ENCODE measurements at places on chromosomes 1 and 21. TPM values are rescaled to one million over a fixed set of nuclear protein-coding genes. Genes with fewer than 3 reads are reported as not detected.

- no peaks in the 10 kb centered on the region for H3K27me3 ChIP-seq
- DNase-seq, result no peak
- no peak overlapping the region for H3K27ac ChIP-seq
- H3K36me3 ChIP-seq, result no peaks in the 10 kb centered on the region
- no peaks in the 10 kb centered on the region for H3K4me1 ChIP-seq
Observed at GRCh38 chr21:45870421-45870820, 111.1 kb upstream of the COL6A1 start.

GRCh38 chr1:240739754-240740153 lies 127.8 kb upstream of the GREM2 start:
- H3K27me3 ChIP-seq, result no peaks in the 10 kb centered on the region
- no peaks in the 10 kb centered on the region for H3K36me3 ChIP-seq
- no peak overlapping the region for H3K27ac ChIP-seq
- H3K4me1 ChIP-seq, result no peaks in the 10 kb centered on the region

DNA sequence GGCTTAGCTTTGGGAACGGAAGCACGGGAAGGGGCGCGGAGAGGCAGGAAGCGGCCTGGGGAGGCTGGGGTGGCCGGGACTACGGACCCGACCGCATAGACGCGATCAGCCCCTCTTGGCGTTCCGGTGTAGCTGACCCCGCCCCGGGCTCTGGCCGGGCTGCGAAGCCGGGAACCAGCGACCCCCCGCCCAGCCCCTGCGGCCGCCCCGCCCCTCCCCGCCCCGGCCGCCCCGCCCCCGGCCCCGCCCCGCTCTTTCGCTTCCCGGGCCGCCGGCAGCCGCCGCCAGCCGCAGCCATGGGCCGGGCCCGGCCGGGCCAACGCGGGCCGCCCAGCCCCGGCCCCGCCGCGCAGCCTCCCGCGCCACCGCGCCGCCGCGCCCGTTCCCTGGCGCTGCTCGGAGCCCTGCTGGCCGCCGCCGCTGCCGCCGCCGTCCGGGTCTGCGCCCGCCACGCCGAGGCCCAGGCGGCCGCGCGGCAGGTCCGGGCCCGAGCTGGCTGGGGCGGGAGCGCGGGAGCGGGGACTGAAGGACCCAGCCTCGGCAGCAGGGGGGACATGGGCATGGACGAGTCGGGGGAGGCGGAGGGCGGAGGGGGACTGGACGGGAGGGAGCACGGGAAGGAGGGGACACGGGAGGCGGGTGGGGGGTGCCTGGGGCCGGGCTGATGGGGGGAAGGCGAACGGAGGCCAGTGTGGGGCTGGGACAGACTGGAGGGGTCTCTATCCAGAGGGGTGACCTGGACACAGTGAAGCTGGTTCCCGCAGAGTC lies at the start of gene SELENON:
Gene SELENON, plus strand, starts transcription at position 259 of the 768 bp plus-strand sequence. Its CDS starts 38 bp downstream, at position 297.
- no peaks in the 10 kb centered on the region for H3K27me3 ChIP-seq
- H3K4me3 ChIP-seq, result peak within 1 kb of the TSS; percentile 50
- no peaks in the 10 kb centered on the region for H3K36me3 ChIP-seq
- DNase-seq, result peak; percentile 68

DNA sequence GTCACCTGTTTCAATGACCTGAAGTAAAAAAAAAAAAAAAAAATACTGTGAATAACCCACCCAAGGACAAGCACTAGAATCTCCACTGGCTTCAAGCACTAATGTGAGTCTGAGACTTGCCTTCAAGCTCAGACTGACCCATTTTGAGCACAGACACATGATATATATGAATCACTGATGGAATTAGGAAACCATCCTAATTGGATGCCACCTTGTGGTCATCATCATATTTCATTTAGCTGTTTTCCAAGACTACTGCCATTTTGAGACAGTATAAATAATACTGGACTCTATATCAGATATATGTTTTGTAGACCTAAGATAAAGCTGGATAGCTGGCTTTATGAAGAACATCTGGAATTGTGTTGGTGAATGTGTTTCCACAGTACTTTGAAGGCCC lies 1232.0 kb downstream of the KCNT2 start:
- H3K27ac ChIP-seq, result no peak overlapping the region
- no peaks in the 10 kb centered on the region for H3K4me1 ChIP-seq
- no peaks in the 10 kb centered on the region for H3K27me3 ChIP-seq
- no peak overlapping the region for H3K4me3 ChIP-seq
- H3K36me3 ChIP-seq, result no peaks in the 10 kb centered on the region

Gene AGO4
- 10.2 TPM for total RNA-seq

DNA sequence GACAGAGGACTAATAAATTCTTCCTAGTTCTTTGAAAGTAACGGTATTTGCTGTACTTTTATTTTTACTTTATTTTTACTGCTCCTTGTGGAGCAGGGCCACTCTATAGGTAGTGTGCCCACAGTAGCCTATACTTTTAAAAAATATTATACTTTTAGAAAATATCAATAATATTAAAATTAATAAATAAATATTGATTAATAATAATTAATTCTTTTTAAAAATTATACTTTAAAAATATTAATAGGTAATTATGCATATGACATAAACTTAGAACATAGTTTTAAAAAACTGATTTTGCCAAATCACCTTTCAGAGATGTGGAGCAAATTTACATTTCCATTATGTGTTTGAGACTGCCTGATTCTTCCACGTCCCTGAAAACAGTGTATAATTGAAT lies 30.8 kb downstream of the ZBED6 start:
- DNase-seq, result no peak
- H3K27me3 ChIP-seq, result no peaks in the 10 kb centered on the region
- no peak overlapping the region for H3K27ac ChIP-seq
- no peaks in the 10 kb centered on the region for H3K4me1 ChIP-seq

- H3K4me1 ChIP-seq, result no peaks in the 10 kb centered on the region
- DNase-seq, result no peak
- no peaks in the 10 kb centered on the region for H3K27me3 ChIP-seq
- no peaks in the 10 kb centered on the region for H3K36me3 ChIP-seq
Observed at GRCh38 chr1:78375996-78376395, 114.8 kb upstream of the PTGFR start.

Gene ALDH9A1
- 148 TPM for total RNA-seq

Gene CHI3L1
- total RNA-seq, result 42.9 TPM

Gene UHMK1
- total RNA-seq, result 44.3 TPM

- no peak overlapping the region for H3K4me3 ChIP-seq
- DNase-seq, result no peak
- H3K27ac ChIP-seq, result no peak overlapping the region
- H3K36me3 ChIP-seq, result no peaks in the 10 kb centered on the region
- H3K27me3 ChIP-seq, result no peaks in the 10 kb centered on the region
- peaks cover 9% of the 10 kb centered on the region for H3K4me1 ChIP-seq
Observed at GRCh38 chr21:45580576-45581321, 38.5 kb upstream of the SLC19A1 start.

DNA sequence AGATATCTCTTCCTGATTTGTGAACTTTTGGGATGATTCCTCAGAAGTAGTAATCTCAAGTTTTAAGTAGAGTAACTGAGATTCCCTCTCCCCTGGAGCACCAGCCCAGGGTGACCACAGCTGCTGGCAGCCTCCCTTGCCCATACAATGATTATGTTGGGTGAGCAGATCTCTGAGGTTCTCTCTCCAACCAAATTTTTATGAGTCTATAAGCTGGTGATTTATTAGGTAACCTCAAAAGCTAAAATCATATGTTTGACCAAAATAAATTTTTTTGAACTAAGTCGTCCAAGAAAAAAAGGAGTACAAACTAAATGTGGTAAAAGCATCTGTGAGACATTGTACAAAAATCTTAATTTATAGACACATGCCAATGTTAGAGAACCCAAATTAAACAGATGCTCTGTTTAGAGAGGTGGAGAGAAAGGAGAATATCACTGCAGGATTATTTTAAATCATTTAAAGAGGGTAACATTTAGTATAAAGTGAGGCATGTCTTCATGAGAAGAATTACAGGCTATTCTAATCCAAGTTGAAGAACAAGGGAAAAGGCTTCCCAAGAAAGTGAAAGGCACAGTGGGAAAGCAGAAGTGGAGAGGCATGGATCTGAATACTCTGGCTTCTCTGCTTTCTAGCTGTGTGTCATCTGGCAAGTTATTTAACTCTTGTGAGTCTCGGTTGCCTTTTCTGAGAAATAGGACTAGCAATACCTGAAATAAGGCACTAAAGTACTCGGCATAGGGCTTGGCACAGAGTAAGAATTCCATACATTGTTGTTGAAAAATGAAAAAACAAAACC lies 2.5 kb downstream of the AKNAD1 start:
- no peak overlapping the region for H3K4me3 ChIP-seq
- no peaks in the 10 kb centered on the region for H3K4me1 ChIP-seq
- H3K27ac ChIP-seq, result no peak overlapping the region
- H3K36me3 ChIP-seq, result no peaks in the 10 kb centered on the region
- no peaks in the 10 kb centered on the region for H3K27me3 ChIP-seq
- DNase-seq, result no peak
